ENCODE measurements at places on chromosomes 5 and 9.

GRCh38 chr5:134794082-134794481 is 35.5 kb downstream of the DDX46 start:
- no peak for DNase-seq

DNA sequence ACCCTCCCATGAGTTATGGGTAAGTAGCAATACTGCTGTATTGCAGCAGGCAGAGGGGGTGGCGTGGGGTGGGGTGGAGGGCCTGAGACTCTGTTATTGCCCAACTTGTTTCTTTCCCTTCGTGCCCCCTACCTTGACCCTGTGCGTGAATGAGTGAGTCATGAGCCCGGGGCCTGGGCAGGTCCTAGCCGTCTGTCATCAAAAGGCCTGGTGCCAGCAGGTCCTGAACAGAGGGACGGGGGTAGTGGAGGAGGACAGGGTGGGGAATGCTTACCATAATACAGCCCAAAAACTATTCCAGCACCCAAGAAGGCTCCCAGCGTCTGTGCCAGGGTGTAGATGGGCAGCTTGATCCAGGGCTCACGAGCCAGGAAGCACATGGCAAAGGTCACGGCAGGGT is 4.3 kb downstream of the AQP3 start:
- DNase-seq: no peak

DNA sequence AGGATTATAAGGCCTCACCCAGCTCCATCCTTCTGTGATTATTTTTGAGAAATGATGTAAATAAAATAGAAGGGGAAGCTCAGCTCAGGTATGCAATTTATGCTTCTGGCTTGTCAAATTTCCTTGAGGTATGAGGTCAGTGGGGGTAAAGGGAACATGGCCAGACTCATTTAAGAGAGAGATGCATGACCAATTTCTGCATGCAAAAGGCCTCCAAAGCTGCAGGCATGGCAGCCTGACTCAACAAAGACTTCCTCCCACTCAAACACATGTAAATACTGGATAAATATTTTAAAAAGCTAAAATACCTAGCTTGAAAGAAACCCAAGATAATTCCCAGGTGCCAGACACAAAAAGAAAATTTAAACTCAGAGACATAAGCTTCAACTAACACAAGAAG is 101.4 kb upstream of the SLC1A3 start:
- no peak for DNase-seq

- no peak for DNase-seq
Observed at GRCh38 chr5:111143910-111144309, 51.8 kb downstream of the WDR36 start.

GRCh38 chr5:5751498-5751897 is 329.0 kb downstream of the ICE1 start:
- no peak for DNase-seq

DNA sequence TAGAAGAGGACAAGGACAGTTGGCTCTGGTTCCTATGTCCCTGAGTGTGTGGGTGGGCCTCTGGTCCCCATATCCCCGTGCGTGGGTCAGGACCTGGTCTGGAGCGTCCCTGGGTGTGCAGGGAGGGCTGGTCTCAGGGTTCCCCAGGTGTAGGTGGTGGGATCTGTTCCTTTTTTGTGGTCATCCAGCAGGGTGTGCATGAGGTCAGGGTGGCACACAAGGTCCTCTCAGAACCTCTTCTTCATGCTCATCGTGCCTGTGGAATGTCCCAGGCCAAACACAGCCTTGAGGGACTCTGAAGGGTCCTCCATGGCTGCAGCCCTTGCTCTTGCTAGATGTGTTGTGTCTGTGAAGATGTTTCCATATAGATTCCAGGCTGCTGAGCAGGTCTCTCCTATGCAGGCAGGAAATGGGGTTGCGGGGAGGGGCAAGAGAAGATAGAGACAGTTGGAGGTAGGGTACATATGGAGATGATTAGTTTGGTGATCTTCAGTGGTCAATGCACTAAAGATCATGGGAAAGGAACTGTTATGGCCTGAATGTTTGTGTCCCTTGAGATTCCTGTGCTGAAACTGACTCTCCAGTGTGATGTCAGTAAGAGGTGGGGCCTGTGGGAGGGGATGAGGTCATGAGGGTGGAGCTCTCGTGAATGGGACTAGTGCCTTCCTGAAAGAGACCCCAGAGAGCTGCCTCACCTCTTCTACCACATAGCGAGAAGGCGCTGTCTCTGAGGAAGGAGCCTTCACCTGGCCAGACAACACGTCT is 53.1 kb downstream of the NXNL2 start:
- no peak for DNase-seq

DNA sequence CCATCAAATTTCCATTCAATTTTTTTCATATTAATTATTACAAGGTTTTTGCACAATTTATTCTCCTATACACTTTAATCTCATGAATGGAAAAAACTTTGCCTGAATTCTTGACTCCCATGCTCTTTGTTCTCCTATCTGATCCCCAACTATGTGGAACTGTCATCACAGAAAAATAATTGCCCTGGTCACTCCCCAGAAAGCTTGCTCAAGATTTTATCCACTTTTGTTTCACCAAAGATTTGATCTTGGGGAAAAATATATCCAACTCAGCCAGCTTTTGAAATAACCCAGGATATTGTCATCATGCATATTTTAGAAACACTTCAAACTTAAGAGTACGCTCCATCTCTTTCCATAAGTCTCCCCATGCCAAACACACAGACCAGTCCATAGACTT is 77.7 kb upstream of the PPP2R2B start:
- DNase-seq: no peak

GRCh38 chr5:168587987-168588386 is 8.8 kb upstream of the PANK3 start:
- DNase-seq: no peak

DNA sequence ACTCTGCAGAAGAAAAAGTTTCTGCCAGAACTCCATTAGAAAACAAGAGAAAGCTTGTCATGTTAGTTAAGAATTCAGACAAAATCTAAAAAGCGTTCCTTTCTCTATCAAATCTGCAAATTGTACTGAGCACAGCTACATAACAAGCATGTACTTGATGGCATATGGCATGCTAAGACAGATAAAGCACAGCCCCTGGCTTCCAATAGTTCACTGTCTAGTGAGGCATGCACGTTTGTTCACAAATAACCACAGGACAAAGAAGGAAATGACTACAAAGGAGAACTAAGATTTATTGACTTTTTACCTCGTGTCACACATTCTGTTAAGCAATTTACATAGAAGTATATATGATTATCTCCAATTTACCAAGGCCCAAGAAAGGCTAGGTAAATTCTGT is 518.2 kb upstream of the TLE4 start:
- DNase-seq: no peak

GRCh38 chr5:157952374-157952685 is 93.4 kb upstream of the CLINT1 start:
- DNase-seq: no peak

GRCh38 chr9:38027714-38028113 is 41.3 kb downstream of the SHB start:
- DNase-seq: no peak

GRCh38 chr5:77972469-77973252 is 196.5 kb upstream of the TBCA start:
- no peak for DNase-seq

GRCh38 chr5:124859027-124859426 is 112.6 kb upstream of the ZNF608 start:
- peak; percentile 68 for DNase-seq

DNA sequence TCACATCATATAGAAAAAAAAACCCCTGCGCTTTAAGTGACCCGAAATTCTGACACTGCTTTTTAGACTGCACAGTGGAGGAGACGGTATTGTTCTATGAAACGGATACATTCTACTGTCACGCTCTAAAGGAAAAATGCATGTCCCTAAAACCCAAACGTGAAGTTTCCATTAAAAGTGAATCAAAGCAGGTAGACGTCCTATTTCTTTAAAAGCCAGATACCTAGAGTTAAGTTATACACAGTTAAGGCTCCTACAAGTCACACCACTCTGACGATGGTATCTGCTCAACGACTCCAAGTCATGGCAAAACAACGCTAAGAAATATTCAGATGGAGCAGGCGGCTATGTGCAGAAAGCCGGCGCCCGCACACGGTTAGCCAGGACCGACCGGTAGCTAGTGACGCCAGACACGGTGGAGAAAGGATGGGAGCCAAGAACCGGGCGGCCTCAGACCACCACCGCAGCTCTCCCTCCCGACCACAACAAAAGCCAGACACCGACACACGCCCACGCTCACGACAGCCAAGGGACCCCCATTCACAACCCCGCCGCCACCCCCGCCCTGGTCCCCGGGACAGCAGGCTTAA is 734 bp downstream of the SKP1 start:
- DNase-seq: peak; percentile 6

DNA sequence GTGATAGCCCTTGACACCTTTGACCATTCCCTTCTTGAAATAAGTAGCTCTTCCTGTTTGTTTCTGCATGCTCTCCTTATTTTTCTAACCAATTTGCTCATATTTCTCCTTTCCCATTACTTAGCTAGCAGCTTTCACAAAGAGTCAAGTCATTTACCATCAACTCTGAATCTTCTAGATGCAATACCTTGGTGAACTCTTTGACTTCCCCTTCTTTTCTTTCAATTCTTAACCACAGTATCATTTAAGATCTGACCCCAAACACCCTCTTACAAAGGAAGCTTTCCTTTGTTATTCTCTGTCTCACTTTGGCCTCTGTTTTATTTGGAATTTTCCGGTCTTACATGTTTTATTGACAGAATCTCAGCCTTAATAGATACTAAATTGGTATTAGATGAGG is 14.0 kb downstream of the NFX1 start:
- DNase-seq: no peak

DNA sequence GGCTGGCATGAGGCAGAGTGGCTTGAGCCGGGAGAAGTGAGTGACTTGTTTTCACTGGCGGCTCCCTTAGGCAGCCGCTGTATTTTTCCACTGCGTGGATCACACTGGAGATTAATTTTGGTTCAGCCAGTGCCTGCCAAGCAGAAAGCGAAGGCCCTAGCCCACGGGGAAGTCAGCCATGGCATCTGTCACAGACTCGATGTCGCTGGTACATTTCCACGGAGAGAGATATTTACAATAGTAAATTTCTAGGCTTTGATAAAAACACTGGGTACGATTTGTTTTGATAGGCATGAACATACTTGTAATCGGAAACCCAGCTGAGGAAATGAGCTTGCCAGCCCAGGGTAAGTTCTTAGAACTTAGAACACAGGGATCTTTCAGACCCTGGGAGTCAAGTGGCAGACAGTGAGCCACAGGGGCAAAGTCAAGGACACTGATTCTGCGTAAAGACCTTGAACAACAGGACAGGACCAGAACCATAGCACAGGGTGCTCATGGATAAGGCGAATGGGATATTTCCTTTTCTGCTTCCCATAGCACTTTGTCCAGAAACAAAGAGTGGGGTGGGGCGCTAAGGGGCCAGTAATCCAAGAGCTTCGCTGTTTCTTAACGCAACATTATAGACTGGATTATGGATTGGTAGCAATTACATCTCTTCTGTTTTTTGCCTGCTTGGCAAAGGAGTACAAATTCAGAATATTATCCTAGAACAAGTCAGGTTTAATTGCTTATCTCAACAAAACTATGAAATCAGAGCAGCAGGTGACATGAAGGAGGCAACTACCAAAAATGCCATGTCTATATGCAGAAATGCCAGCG is 4.5 kb downstream of the DUSP1 start:
- DNase-seq: no peak

DNA sequence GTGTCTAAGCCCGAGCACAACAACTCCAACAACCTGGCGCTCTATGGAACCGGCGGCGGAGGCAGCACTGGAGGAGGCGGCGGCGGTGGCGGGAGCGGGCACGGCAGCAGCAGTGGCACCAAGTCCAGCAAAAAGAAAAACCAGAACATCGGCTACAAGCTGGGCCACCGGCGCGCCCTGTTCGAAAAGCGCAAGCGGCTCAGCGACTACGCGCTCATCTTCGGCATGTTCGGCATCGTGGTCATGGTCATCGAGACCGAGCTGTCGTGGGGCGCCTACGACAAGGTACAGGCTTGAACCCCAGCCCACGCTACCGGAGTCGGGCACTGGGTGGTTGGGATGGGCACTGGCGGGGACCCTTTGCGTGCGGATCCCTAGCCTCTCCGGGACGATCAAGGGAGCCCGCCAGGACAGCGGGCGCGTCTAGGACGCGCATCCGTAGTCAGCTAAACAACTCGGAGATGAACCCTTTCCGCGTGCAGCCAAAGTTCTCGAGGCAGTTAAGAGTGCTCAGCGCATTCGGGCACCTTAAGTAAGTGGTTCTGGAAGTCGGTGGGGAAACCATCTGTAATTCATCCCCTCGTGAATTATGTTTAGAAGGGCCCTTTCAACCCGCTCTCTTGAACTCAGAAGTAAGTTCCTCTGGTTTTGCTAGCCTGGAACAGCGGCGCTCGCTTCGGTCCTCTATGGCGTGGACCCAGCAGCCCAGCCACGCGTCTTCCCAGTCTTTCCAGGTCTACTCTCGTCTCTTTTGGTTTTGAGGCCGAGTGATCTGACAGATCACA is 1.3 kb downstream of the KCNN2 start:
- no peak for DNase-seq

DNA sequence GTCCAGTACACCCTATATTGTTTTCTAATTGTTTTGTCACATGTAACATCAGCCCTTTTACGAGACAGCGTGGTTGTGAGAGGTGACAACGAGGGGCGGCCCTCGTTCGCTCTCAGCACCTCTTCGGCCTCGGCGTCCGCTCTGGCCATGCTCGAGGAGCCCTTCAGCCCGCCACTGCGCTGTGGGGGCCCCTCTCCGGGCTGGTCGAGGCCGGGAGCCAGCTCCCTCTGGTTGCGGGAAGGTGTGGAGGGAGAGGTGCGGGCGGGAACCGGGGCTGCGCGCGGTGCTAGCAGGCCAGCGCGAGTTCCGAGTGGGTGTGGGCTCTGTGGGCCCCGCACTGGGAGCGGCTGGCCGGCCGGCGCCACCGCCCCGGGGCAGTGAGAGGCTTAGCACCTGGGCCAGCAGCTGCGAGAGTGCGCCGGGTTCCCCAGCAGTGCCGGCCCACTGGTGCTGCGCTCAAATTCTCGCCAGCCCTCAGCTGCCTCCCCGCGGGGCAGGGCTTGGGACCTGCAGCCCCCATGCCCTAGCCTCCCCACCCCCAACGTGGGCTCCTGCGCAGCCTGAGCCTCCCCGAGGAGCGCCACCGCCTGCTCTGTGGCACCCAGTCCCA is 145.0 kb downstream of the PSAT1 start:
- DNase-seq: no peak

DNA sequence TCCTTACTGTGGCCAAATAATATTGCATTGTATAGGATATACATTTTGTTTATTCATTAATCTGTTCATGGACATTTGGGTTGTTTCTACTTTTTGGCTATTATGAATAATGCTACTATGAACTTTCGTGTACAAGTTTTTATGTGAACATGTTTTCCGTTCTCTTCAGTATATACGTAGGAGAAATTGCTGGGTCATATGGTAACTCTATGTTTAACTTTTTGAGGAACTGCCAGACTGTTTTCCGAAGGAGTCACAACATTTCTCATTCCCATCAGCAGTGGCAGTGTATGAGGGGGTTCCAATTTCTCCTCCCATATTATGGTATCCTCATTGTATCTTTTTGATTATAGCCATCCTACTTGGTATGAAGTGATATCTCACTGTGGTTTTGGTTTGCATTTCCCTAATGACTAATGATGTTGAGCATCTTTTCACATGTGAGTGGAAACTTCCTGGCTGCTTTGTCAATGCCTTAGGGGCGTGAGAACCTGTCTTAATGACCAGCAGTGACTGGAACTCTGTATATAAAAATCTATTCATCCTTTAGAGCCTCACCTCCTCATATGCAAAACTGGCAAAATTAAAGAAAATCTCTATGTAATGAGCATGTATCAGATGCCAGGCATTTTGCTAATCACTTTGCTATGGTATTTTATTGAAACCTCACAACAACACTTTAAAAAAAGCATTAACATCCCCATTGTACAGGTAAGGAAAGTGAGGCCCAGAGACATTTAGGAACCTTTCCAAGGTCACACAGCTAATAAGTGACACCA is 47.8 kb upstream of the TGFBR1 start:
- DNase-seq: peak; percentile 68

- DNase-seq: peak; percentile 43
Observed at GRCh38 chr5:179763215-179763945, 30.4 kb upstream of the LTC4S start.
